ENCODE measurements at places on chromosomes 1 and 21.

DNA sequence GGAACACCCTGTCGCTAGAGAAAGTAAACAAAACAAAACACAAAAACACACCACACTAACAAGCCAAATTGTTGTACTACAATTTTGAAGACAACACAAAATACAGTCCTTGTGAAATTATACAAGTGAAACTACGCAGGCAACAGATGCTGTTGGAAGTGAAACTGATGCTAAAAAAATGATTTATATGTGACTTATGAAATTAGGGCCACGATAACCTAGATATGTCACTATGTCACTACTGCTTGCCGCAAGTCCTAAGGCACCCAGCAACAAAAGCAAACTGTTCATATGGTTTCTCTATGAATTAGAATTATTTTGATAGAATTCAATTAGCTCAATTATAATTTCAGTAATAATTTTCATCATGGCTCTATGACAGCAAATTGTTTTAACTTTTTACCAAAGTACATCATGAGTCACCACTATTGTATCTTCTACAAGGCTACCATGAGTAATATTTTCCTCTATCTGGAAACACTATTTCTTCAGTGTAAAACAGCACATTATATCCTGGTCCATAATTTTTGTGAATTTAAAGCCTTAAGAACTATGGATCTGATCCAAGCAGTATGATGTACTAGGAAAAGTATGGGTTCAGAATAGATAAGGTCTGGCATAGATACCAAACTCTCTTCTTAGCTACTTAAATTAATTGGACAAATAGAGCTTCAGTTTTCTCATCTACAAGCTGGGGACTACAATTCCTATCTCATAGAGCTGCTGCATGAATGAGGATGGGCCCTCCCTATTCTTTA is 216.3 kb downstream of the COL11A1 start:
- DNase-seq = peak; percentile 74

DNA sequence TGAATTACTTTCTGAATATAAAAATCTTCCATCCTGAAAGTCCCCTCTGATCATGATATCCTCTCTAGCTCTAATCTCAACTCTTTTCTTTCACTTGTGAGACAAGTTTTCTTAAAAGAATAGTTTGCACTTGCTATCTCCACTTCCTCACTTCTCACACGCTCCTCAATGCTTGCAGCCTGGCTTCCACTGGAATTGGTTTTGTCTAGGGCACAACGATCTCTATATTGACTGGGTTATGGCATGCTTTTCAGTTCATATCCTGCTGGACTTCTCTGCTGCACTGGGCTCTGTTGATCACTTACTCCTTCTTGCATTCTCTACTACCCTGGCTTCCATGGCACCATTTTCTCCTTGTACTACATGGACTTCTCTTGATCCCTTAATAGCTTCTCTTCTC is 474 bp downstream of the FCRLA start:
- no peak for DNase-seq

GRCh38 chr1:234486858-234487840 is 8.2 kb upstream of the TARBP1 start:
- peak; percentile 81 for DNase-seq

DNA sequence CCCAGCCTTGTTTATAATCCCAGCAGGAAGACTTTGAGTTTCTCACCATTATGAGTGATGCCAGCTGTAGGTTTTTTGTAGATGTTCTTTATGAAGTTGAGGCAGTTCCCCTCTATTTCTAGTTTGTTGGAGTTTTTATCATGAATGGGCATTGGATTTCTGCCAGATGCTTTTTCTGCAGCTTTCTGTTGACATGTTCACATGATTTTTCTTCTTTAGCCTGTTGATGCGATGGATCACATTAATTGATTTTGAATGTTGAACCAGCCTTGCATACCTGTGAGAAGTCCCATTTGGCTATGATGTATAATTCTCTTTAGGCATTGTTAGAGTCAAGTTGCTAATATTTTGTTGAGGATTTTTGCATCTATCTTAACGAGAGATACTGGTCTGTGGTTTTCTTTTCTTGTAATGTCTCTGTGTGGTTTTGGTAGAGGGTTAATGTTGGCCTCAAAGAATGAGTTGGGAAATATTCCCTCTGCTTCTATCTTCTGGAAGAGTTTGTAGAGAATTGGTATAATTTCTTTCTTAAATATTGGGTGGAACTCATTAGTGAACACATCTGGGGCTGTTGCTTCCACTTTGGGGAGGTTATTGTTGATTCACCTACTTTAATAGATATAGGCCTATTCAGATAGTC is 33.2 kb downstream of the ZBTB40 start:
- DNase-seq = no peak

DNA sequence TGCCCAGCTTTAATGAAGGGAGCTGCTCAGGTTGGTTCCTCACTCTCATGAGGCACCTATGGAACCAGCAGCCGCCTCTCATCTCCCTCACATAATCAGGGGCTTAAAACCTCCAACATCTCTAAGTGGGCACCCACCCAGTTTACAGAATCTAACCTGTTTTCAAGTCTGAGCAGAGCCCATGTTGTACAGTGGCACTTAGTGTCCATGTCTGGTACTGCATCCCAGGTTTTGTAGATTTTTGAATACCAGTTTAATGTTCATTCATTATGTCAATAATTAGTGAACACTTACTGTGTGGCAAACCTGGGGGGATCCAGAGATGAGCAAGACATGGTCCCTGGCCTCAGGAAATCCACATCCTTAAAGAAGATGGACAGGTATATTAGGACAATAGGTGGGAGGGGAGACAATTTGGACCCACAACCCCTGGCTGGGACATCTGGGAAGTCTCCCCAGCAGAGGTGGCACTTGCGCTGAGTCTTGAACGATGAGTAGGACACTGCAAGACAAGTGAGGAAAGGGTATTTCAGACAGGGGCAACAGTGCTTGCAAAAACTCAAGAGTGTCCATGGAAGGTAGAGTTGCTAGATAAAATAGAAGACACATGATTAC is 83.3 kb downstream of the LACTBL1 start:
- DNase-seq = peak; percentile 45

GRCh38 chr21:42230636-42231035 is 11.7 kb downstream of the ABCG1 start:
- DNase-seq = no peak

GRCh38 chr1:77514921-77515776 is 167.3 kb downstream of the ZZZ3 start:
- peak; percentile 79 for DNase-seq

DNA sequence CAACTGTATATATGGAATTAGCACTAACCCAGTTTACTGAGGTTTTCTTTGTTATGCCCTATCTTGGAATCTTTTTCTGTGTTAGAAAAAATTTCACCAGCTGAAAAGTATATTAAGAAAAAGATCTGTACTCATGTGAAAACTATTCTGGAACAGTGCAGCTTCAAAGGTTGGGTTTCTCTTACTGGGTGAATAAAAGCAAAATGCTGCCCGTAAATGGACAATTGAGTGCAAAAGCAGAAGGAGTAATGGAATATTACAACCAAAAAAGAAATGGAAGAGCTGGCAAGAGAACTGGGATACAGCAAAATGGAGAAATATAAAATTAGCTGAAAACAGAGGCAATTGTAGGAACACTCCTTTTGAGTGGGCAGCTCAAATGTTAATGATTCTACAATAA is 17.0 kb upstream of the RAVER2 start:
- no peak for DNase-seq

- peak; percentile 45 for DNase-seq
Observed at GRCh38 chr1:27368869-27369582, 2.3 kb upstream of the MAP3K6 start.

DNA sequence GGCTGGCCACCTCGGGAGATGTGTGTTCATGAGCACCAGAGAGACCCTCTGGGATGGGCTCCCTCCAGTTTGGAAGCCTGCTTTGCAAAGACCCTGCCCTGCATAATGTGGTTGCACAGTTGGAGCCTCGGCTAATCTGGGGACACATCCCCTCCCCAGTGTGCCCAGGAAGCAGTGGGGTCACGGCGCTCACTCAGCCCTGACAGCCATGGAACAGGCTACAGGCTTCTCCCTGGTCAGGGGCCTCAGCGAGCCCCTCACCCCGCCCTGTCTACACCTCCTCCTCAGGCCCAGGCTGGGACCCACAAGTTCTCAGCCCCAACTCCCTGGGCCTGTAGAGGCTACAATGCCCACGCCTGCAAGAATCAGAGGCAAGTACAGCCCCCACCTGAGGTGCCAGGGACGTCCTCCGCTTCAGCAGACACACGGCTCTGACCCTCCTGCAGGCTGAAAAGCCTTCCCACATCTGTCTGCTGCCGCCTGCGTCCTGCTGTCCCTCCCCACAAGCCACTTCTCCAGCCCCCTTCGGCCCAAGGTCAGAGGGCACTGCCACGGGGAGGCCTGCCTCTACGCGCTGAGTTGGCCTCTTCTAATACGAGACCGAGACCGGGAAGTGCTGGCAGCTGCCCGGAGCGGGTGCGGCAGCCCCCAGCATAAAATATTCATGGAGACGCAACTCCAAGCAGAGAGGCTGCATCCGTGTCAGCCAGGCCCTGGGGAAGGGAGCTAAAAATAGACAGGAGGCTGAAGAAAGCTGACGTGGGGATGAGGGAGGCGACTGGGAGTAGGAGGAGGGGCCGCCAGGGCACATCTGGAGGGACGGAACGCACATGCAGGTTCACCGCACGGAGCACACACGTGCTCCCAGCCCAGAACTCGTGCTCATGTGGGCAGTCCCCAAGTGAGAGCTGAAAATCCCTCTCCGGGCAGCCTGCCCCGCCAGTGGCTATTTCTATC is 15.2 kb upstream of the GPR153 start:
- DNase-seq = peak; percentile 96

- no peak for DNase-seq
Observed at GRCh38 chr1:183589874-183590243, 400 bp downstream of the NCF2 start.

DNA sequence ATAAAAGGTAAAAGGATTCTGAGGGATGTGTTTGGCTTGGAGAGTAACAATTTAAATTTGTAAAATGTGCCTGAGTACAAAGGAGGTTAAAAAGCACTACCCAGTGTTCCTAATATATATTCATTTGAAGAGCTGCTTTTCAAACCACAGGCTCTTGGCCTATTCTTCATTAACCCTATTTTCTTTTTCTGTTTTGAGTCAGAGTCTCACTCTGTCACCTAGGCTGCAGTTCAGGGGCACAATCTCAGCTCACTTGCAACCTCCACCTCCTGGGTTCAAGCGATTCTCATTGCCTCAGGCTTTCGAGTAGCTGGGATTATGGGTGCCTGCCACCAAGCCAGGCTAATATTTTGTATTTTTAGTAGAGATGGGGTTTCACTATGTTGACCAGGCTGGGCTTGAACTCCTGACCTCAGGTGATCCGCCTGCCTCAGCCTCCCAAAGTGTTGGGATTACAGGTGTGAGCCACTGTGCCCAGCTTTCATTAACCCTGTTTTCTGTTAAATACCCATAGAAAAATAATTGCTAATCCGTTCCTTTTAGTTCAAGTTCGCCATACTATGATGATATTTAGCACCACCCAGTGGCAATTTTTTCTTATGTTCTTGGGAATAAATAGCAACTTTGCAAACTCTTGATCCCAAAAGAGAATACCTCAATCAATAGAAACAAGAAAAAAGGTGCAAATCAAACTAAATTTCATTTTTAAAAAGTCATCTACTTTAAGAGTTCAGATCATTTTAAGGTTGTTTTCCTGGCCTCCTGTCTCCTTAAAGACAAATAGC is 30.5 kb downstream of the ZBTB8OS start:
- DNase-seq = peak; percentile 38

DNA sequence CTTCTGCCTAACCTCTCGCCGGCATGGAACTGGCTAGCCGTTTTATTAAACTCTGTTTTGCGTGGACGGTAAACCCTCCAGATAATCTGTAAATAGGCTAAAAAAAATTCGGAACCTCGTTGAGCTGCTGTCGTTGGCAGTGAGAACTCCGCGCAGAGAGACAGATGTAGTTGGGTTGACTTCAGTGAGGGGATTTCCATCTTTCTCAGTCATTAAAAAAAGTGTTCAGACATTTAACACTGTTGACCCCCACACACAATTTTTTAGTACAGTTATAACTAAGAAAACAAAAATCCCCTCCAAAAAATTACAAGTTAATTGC is 464 bp downstream of the PARK7 start:
- no peak for DNase-seq

All from fibroblast of villous mesenchyme (primary cell).